ENCODE measurements at places on chromosomes 2 and 18. TPM values are rescaled to one million over a fixed set of nuclear protein-coding genes. Genes with fewer than 3 reads are reported as not detected.

- no peak for DNase-seq
These were observed 75.2 kb downstream of the TRIB2 start for GRCh38 chr2:12791906-12792305.

GRCh38 chr2:146669735-146670134, 1175.1 kb upstream of the ACVR2A start:
- no peak for DNase-seq

GRCh38 chr2:226803410-226803809, 3.8 kb upstream of the IRS1 start:
- DNase-seq: no peak

DNA sequence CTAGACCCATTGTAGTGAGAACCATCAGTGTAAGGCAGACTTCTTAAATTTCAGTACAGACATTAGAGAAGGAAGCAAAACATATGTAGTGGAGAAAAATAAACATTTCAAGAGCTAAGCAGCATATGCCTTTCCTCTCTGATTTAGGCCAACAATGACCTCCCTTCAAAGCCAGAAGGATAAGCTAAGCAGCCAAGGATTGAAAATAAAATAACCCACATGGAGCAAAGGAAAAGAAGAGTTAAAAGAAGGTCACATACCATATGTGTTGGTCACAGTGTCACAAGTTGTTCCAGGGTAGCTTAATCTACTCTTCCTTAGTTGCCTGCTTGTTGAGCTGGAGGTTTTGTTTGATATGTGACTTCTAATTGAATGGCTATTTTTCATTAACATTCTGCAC, 15.6 kb upstream of the LAMA1 start:
- peak; percentile 44 for DNase-seq

DNA sequence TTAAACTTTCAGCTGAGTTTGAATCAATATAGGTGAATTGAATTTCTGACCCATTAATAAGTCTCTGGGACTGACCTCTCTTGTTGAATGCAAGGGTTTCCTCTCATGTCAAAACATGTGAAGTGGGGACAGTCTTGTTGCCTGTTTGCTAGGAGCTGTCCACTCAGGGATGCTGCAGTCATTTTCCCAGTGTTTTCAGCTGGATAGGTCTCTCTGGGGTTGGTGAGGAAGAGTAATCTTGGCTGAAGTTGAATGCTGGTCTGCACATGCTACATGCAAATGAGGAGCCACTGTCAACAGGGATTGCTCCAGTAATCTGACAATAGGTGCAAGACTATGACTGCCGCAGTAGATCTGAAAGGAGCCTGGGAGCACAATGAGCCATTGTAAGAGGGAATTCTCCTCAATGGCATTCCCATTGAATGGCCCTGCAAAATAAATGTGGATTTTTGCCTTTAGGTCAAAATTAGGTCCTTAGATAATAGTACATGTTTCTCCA, 34.1 kb upstream of the IL1RL1 start:
- DNase-seq: no peak

GRCh38 chr2:207825045-207825954, 55.6 kb upstream of the FZD5 start:
- DNase-seq: no peak

- no peak for DNase-seq
These were observed 13.7 kb upstream of the ST3GAL5 start for GRCh38 chr2:85902496-85902895.

- DNase-seq: peak; percentile 52
These were observed 85.0 kb downstream of the WDSUB1 start for GRCh38 chr2:159201360-159202063.

- DNase-seq: peak; percentile 52
These were observed 120.4 kb downstream of the DCDC2C start for GRCh38 chr2:3823748-3824147.

DNA sequence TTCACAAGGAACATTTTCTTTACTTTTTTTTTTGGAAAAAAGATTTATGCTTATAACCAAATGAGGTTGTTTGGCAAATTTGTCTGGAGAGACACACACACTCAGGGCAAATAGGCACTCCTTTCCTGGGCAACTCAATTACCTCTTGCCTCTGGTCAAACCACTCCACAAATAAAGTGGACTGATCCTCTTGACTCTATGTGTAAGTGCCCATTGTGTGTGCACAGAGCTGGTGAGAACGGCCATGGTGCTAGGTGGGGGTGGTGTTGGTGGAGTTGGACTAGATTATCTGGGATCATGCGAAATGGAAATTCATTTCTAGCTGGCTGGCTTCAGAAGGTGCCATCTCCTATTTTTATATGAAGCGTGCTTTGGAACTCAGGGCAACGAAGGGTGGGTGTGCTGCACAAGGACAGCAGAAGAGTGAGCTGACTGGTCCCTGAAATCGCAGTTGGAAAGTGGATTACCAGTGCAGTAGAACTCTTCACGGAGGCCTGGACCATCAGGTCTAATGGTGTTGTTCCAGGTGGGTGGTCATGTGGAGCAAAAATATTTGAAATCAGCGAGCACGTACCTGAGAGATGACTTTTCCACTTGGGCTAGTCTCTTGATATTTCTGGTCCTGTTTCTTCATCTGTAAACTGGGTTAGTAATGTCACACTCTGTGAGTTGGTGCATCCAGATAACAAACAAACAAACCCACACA, 149.9 kb downstream of the RPIA start:
- no peak for DNase-seq

GRCh38 chr2:202290316-202290715, 24.8 kb downstream of the NOP58 start:
- DNase-seq: no peak

DNA sequence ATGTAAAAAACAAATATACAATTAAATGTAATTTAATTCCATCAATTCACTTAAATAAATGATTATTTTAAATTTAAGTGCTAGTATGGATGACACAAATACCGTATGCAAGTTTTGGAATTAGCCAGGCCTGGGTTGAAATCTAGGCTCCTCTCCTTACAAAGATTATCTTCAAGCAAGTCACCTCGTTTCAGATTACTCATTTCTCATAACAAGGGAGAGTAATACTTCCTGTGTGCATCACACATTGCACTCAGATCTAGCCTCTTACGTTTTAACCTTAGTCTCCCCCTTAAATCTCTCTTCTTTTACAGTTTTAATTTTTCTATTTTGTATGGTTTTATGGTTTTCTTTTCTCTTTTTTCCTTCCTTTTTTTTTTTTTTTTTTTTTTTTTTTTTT, 1475.9 kb upstream of the NXPH2 start:
- DNase-seq: no peak

DNA sequence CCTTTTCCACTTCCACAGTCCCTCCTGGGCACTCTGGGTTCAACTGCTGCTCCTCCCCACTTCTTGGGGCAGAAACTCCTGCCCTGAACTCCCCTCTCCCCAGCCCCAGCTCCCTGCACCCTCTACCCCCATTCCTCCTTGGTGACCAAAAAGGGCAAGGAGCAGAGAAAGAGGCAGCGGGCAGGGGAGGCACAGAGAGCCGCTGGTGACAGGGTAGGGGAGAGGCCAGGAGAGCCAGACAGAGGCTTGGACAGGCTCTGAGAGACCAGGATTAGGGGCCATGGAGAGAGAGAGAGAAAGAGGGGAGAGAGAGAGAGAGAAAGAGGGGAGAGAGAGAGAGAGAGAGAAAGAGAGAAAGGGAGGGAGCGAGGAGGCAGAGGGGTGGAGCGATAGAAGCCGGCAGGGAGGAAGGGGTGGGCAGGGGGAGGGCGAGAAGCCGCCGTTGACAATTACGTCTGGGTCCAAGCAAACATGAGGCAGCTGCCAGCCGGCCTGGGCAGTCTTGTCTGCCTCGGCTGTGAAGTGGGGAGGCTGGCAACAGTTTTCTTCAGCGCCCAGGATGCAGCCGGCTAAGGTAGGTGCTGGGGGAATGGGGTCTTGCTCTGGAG, at the start of gene KCNIP3:
Gene KCNIP3, plus strand, starts transcription at position 468 of the 608 bp plus-strand sequence. Its CDS starts 92 bp downstream, at position 560.
- peak; percentile 18 for DNase-seq

DNA sequence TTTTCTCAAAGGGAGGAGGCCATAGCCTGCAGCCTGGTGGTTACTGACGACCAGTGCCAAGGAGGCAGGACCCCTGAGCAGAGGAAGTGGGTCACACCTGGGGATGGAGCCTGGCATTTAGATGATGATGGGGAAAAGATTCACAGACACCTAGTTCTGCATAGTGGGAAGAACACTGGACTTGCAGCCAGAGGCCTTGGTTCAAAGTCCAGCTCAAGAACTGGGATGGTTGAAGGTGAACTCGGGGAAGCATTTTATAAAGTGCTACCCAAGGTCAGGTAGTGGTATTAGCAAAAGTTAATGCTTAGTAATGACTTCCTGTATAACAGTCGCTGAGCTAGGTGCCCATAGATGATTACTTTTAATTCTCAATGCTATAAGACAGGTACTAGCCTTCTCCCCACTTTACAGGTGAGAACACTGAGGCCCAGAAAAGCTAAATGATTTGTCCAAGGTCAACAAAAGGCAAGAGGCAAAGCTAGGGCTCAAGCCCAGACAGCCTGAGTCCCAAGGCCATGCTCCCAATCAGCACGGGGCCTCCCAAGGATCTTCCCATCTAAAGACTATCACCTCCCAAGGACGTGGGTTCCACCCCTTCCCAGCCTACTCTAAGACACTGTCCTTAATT, 134.4 kb downstream of the TNS1 start:
- DNase-seq: no peak

DNA sequence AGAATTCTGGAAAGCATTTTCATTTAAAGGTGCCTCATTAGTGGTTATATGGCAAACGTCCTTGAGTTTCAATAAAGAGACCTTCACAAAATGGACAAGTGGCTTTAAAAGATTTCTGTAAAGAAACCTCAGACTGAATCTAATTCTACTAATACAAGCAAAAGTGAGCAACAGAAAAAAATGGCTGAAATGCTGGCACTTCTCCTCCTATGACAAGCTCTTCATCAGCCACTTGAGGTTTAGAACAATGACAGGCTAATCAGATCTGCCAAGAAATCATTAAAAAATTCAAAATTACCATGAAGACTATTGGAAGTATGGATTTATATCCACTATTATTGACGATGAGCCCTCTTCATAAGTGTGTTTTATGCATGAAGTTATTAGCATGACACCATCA, 71.8 kb downstream of the MYO3B start:
- DNase-seq: no peak

DNA sequence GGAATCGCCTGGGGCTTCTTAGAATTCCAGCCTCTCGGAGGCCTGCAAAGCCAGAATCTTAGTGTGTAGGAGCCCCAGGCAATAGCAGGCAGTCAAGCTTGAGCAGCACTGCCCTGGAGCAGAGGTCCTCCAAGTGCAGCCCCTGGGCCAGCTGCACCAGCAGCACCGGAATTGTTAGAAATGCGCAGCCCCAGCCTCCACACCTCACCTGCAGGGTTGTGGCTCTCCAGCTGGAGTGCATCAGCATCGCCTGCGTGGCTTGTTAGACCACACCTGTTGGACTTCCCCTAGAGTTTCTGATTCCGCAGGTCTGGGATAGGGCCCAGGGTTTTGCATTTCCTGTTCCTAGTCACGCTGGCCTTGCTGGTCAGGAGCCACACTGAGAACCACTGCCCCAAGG, 100.3 kb downstream of the ASAP2 start:
- DNase-seq: no peak

GRCh38 chr18:48033790-48034650, 103.6 kb upstream of the SMAD2 start:
- no peak for DNase-seq

DNA sequence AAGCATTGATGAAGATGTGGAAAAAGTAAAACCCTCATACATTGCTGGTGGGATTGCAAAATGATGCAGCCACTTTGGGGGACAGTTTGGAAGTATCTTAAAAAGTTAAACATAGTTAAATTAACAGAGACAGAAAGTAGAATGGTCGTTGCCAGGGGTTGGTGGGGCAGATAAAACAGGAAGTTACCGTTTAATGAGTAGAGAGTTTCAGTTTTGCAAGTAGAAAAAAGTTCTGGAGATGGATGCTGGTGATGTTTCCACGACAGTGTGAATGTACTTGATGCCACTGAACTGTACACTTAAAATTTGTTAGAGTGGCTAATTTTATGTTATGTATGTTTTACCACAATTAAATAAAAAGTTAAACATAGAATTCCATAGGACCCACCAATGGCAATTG, 44.5 kb upstream of the EGR4 start:
- no peak for DNase-seq

DNA sequence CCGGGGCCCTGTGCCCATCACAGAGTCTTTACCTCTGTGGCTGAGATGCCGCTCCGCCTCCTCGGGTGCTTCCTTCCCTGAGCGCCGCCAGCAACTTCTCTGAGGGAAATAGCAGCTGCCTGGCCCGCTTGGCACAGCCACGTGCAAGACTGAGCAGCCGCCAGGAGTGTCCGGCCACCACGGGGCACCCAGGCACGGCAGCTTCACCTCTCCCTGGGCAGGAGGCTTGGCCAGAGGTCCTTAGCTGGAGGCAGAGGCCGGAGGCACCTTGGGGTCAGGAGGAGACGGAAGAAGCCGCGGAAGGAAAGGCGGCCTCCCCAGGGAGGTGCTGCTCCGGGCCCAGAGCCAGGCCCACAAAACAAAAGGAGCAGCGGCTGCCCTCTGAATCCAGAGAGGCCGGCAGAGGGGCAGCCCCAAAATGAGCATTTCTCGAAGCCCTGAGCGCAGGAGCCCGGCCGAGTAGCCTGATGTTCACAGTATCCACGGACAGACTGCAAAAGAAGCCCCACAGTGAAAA, 6.0 kb upstream of the LIMS2 start:
- no peak for DNase-seq

DNA sequence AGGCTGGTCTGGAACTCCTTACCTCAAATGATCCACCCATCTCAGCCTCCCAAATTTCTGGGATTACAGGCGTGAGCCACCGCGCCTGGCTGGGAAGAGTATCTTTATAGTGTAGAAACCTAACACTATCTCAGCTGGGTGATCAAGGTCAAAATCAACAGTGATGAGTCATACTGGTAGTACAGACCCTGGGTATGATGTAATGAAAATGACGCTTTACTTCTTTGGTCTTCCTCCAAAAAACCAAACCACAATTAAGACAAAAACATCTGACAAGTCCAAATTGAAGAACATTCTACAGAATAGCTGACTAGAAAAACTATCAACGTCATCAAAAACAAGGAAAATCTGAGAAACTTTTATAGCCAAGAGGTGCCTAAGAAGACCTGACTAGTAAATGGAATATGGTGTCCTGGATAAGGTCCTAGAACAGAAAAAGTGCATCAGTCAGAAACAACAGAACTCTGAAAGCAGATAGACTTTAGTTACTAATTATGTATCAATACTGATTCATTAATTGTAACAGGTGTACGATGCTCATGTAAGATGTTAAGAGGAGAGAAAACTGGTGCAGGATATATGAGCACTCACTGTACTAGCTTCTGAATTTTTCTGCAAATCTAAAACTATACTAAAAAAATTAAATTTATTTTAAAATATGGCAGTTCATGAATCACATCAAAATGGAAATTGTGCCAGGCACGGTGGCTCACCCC, 25.4 kb downstream of the PDCL3 start:
- DNase-seq: peak; percentile 83

- DNase-seq: no peak
These were observed 30.1 kb upstream of the PID1 start for GRCh38 chr2:229301237-229301636.

GRCh38 chr18:32177530-32177929, 12.3 kb upstream of the MEP1B start:
- no peak for DNase-seq

The ASB18 gene
- not detected for polyA plus RNA-seq

The TMEM198 gene
- polyA plus RNA-seq: 0.49 TPM

The REG3A gene
- polyA plus RNA-seq: not detected

The AQP12A gene
- polyA plus RNA-seq: not detected

The SCYGR2 gene
- polyA plus RNA-seq: not detected

The PARD6G gene
- polyA plus RNA-seq: 1.0 TPM

The PROC gene
- polyA plus RNA-seq: not detected

The LOXHD1 gene
- not detected for polyA plus RNA-seq

The ERFE gene
- 8.3 TPM for polyA plus RNA-seq

The HOXD10 gene
- not detected for polyA plus RNA-seq

The DLX2 gene
- polyA plus RNA-seq: not detected

The PLEK gene
- polyA plus RNA-seq: not detected

The COPS8 gene
- polyA plus RNA-seq: 97.3 TPM

The CCBE1 gene
- polyA plus RNA-seq: 178 TPM

The DLX1 gene
- 0.43 TPM for polyA plus RNA-seq

The KIAA2012 gene
- polyA plus RNA-seq: 0.09 TPM
